Stimulated activated CD4-positive, alpha-beta T cell treated with anti-CD3 and anti-CD28 coated beads, TNF-alpha, amount 100 ng/mL, for 1 hour (primary cell): ENCODE measurements at places on chromosomes 7 and 10.

- DNase-seq = no peak
These were observed 98.6 kb downstream of the LANCL2 start for GRCh38 chr7:55463686-55464262.

- DNase-seq = no peak
These were observed 83.3 kb downstream of the CTBP2 start for GRCh38 chr10:125076891-125077541.

DNA sequence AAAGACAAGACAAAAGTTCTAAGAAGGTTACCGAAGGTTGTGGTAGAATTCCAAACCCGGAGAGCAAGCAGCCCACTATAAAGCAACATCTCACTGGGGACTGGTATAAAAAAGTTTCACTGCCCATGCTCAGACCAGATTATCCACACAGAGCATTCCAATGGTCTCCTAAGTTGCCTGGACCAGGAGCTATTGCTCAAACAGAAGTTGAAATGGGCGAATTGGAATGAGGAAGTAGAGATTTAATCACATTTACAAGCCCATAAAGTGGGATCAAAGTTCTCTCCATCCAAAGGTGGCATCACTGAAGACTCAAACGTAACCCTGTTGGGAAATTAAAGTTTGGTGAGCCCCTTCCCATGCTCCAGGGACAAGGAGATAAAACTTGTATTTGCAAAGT is 19.8 kb downstream of the OR2F1 start:
- DNase-seq = no peak

DNA sequence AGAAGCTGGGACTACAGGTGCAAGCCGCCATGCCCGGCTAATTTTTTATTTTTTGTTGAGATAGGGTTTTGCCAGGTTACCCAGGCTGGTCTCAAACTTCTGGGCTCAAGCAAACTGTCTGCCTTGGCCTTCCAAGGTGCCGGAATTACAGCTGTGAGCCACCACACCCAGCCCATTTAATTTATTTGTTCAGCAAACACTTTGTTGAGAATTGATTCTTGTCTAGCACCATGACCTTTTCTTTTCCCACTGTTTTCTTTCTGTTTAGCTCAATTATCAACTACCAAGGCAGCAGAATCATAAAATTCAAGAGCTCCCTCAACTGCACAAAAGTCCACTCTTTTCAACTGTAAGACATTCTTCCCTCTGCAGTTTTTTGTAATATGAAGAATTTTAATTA is 47.8 kb upstream of the PARD3 start:
- DNase-seq = no peak

DNA sequence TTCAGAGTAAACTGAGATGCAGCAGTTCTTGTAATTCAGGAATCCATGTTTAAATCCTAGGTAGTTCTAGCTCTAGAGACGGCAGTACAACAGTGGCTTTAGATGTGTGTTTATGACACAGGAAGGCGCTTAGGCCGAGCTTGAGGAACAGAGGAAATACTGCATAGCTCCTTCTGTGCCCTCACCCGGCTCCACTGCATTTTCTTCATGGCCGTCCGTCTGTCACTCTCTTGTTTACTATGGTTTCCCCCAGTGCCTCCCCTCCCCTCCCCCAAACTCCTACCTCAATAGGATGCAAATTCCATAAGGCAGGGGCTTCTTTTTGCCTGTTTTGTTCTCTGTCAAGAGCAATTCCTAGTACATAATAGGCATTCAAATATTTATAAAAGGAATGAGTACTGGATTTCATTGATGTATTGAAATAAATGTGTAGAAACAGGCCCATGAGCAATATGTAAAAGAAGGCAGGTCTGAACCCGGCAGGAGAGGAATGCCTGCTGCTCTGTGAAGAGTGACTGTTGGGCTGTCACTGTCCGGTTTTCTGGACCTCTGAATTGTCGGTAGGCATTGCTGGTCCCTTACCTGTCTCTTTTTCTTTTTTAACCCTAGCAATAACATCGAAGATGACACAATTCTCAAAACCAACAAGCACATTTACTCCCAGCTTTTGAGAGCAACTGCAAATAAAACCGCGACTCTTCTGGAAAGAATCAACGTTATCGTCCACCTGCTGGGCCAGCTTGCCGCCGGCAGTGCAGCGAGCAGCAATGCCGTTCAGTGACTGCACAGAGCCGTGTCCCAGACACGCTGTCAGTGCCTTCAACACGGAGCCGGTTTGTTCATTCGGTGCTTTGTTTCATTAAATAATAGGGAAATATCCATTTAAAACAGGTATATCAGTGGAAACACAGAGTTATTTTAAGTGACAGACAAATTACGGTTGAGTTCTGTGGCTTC is 12.7 kb downstream of the MMP21 start:
- DNase-seq = no peak
